Tibial nerve (tissue), 4 donors: ENCODE measurements at places on chromosomes 1 and 21. TPM values are rescaled to one million over a fixed set of nuclear protein-coding genes. Genes with fewer than 3 reads are reported as not detected.
A peak's percentile ranks its signal among the peaks of the same experiment; 100 is the strongest.

DNA sequence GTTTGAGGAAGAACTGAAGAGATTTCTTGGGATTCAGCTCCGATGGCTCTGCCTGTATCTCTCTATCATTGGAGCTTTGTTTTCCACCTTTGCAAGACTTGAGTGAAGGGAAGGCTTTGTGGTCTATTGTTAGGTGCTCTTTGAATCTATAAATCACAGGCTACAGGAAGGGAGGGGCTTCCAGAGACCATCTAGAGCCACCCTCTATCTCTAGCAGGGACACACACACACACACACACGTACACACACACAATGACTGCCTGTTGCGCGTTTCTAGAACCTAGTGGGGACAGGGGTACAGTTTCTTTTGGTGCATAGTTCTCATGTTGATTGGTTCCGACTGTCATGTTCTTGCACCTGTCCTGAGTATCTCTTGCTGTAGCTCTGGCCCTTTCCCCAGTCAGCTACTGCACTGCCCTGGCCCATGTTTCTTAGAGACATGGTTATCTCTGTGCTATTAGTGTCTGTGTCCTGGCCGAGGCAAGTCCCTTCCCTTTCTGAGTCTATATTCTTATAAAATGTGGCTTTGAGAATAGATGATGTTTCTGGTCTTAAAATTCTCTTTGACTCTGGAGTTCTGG lies 60.7 kb downstream of the MAN1C1 start:
- no peaks in the 10 kb centered on the region for H3K27me3 ChIP-seq
- no peak overlapping the region for H3K4me3 ChIP-seq
- H3K4me1 ChIP-seq, result no peaks in the 10 kb centered on the region
- no peak for DNase-seq
- H3K36me3 ChIP-seq, result no peaks in the 10 kb centered on the region

- H3K36me3 ChIP-seq, result no peaks in the 10 kb centered on the region
- no peaks in the 10 kb centered on the region for H3K27me3 ChIP-seq
- DNase-seq, result no peak
- no peaks in the 10 kb centered on the region for H3K4me1 ChIP-seq
Observed at GRCh38 chr1:218775501-218776021, 398.1 kb upstream of the LYPLAL1 start.

DNA sequence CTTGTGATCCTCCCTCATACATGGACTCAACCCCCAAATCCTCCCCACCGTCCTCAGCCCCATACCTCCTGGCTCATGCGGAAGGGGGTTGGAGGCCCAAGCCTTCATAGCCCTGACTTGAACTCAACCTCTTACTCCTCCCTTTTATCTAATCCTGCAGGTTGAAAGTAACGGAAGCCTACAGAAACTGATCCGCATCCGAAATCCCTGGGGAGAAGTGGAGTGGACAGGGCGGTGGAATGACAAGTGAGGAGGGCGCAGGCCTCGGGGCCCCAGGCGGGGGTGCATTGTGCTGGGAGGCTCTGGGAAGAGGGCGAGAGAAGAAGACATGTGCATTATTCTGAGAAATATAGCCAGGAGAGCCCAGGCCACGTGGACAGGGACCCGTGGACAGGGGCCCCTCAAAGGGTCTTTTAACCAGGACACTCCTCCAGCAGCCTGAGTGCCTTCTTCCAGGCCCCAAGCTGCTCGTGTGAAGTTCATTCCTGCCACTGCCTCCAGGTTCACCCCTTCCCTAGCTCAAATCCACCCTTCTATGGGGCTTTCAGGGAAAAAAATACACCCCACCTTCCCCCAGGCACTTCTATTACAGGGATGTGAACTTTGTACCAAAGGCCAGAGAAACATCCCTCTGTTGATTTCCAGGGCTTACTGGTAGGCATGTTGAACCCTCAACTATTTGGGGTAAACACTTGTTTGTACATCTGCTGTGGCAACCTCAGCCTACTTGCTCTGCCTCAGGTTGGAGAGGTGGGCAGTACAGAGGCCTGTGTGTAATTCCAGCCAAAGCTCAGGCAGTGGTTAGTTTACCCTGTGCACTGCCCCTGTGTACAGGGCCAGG lies 38.6 kb downstream of the CAPN2 start:
- no peak overlapping the region for H3K4me3 ChIP-seq
- no peak for DNase-seq
- peaks cover 8% of the 10 kb centered on the region for H3K4me1 ChIP-seq
- no peak overlapping the region for H3K27ac ChIP-seq
- peaks cover 79% of the 10 kb centered on the region for H3K36me3 ChIP-seq
- no peaks in the 10 kb centered on the region for H3K27me3 ChIP-seq

DNA sequence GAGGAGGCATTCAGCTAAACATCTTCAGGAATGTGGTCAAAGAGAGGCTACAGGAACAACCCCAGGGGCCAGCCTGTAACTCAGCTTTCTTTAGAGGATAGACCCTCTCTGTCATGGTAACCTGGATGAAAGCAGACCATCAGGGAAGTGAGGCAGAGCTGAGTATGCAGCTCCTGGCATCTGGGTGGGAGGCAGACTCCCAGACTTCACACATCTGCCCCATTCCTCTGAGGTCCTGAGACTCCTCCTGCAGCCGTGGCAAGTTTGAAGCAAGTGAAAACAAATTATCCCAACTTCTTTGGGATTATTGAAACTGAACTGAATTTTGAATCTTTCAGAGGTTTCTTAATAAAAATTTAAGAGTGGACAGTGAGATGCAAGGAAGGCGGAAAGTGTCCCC lies 126.1 kb upstream of the KIAA0040 start:
- peak overlapping the region; percentile 23 for H3K27ac ChIP-seq
- no peak overlapping the region for H3K4me3 ChIP-seq
- no peaks in the 10 kb centered on the region for H3K36me3 ChIP-seq

GRCh38 chr1:203173566-203173965 lies 2.1 kb downstream of the MYBPH start:
- H3K27ac ChIP-seq, result no peak overlapping the region
- H3K27me3 ChIP-seq, result no peaks in the 10 kb centered on the region
- no peaks in the 10 kb centered on the region for H3K36me3 ChIP-seq
- DNase-seq, result no peak
- no peaks in the 10 kb centered on the region for H3K4me1 ChIP-seq
- H3K4me3 ChIP-seq, result no peak overlapping the region

- H3K27me3 ChIP-seq, result no peaks in the 10 kb centered on the region
- no peak overlapping the region for H3K4me3 ChIP-seq
- no peak for DNase-seq
- H3K27ac ChIP-seq, result no peak overlapping the region
- no peaks in the 10 kb centered on the region for H3K4me1 ChIP-seq
- H3K36me3 ChIP-seq, result no peaks in the 10 kb centered on the region
Observed at GRCh38 chr1:40248412-40248811, 675 bp downstream of the TMCO2 start.

- no peaks in the 10 kb centered on the region for H3K36me3 ChIP-seq
- no peak overlapping the region for H3K4me3 ChIP-seq
- no peak overlapping the region for H3K27ac ChIP-seq
- H3K4me1 ChIP-seq, result no peaks in the 10 kb centered on the region
Observed at GRCh38 chr1:101902199-101902598, 94.5 kb downstream of the OLFM3 start.

DNA sequence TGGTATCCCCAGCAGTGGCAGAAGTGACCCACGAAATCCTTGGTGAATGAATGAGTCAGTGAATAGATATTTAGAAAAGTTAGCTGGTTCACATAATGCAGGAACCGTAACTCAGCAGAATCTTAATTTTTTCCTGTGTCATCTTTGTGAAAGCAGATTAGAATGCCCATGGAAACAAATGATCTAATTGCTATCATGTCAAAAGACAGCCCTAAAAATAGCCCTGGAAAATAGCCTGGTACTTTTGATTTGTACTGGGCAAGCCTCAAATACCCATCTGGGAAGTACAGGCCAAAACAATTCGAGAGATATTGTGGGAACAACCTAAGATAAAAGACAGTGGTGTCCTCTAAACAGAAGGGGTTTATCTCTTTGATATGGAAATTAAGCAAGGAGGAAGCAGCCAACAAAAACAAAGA lies 21.1 kb downstream of the FYB2 start:
- no peaks in the 10 kb centered on the region for H3K4me1 ChIP-seq
- H3K36me3 ChIP-seq, result no peaks in the 10 kb centered on the region
- H3K27ac ChIP-seq, result no peak overlapping the region
- DNase-seq, result no peak
- H3K27me3 ChIP-seq, result no peaks in the 10 kb centered on the region

DNA sequence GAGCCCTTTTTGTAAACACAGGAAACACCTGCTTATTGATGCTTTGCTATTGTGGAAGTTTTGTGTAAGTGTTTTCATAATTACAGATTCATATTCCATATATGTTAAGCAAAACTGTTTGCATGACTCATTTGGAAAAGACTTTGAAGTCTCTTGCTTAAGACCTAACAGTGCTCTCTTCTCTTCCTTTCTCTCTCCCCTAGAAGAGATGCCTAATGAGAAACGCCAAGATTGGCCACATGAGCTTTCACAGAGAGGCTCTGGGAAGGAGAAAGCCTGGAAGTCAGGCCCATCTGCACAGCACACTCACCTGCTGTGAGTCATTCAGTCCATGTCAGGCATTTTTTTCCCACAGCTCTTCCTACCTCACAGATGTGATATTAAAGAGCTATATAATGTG lies 101.6 kb upstream of the PALMD start:
- DNase-seq, result no peak
- no peak overlapping the region for H3K27ac ChIP-seq
- no peak overlapping the region for H3K4me3 ChIP-seq
- no peaks in the 10 kb centered on the region for H3K27me3 ChIP-seq
- H3K4me1 ChIP-seq, result no peaks in the 10 kb centered on the region
- H3K36me3 ChIP-seq, result no peaks in the 10 kb centered on the region

- no peak overlapping the region for H3K4me3 ChIP-seq
- no peaks in the 10 kb centered on the region for H3K27me3 ChIP-seq
Observed at GRCh38 chr21:36550761-36551160, 70.8 kb upstream of the CLDN14 start.

- H3K4me1 ChIP-seq, result no peaks in the 10 kb centered on the region
- no peak overlapping the region for H3K4me3 ChIP-seq
- no peak overlapping the region for H3K27ac ChIP-seq
- H3K36me3 ChIP-seq, result no peaks in the 10 kb centered on the region
- peak; percentile 47 for DNase-seq
Observed at GRCh38 chr1:21368515-21369289, 71.2 kb upstream of the NBPF3 start.

DNA sequence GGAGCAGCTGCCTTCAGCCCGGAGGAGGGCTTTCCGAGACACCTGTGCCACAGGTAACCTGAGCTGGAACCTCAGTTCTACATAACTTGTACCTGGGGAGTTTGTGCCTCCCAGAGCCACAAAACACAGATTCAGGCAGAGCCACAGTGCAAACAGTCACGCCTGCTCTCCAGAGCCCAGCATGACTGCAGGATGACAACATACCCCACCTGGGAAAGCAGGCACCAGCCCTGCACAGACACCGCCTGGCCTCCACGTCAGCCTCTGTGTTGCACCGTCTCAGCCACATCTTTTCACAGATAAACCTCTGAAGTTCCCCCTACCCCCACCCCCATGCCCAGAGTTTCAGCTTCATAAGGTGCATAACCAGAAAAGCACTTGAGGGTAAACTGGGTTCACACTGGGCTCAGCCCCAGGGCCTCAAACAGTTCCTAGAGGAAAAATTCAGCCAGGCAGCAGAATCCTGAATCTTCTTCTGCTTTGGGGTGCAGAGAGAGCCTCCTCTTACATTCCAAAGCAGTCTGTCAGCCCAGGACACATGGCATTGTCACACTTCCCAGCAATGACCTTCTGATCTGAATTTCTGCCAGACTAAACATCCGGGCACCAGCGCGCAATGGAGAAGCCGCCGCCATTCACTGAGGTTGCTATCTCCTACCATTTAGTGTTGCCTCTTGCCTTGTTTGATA lies 229.5 kb downstream of the TOMM20 start:
- no peak overlapping the region for H3K4me3 ChIP-seq
- H3K27ac ChIP-seq, result no peak overlapping the region
- DNase-seq, result no peak
- no peaks in the 10 kb centered on the region for H3K4me1 ChIP-seq

- H3K27me3 ChIP-seq, result peaks cover 41% of the 10 kb centered on the region
- H3K4me1 ChIP-seq, result peaks cover 3% of the 10 kb centered on the region
- H3K4me3 ChIP-seq, result no peak overlapping the region
- no peak for DNase-seq
Observed at GRCh38 chr1:7885513-7886404, 32.9 kb upstream of the UTS2 start.

DNA sequence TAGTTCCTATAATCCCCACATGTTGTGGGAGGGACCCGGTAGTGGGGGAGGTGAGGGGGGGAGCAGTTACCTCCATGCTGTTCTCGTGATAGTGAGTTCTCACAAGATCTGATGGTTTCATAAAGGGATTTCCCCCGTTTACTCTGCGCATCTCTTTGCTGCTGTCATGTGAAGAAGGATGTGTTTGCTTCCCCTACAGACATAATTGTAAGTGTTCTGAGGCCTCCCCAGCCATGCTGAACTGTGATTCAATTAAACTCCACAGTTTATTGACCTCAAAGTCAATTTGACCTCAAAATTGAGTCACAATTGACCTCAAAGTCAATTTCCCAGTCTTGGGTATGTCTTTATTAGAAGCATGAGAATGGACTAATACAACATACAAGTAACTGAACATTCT lies 19.7 kb downstream of the DPH5 start:
- no peaks in the 10 kb centered on the region for H3K36me3 ChIP-seq
- DNase-seq, result no peak
- no peaks in the 10 kb centered on the region for H3K4me1 ChIP-seq
- no peak overlapping the region for H3K4me3 ChIP-seq

- H3K4me1 ChIP-seq, result no peaks in the 10 kb centered on the region
- no peaks in the 10 kb centered on the region for H3K27me3 ChIP-seq
Observed at GRCh38 chr1:186781730-186782129, 47.0 kb upstream of the PLA2G4A start.

DNA sequence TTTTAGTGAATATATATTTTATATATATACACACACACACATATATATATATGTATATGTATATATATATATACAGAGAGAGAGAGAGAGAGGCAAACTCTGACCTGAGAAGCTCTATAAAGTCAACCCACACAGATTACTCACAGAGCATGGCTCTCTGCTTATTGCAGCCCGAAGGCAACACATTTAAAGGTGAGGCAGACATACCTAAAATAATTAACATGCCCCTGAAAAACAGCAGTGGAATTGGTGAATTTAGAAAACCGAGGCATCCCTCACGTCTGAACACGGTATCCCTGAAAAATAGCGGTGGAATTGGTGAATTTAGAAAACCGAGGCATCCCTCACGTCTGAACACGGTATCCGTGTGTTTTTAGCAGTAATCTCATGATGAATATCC lies 228.2 kb downstream of the KIF26B start:
- no peaks in the 10 kb centered on the region for H3K27me3 ChIP-seq
- no peaks in the 10 kb centered on the region for H3K36me3 ChIP-seq
- no peak overlapping the region for H3K27ac ChIP-seq
- H3K4me1 ChIP-seq, result no peaks in the 10 kb centered on the region
- DNase-seq, result no peak

GRCh38 chr1:223765719-223766340 lies 53.5 kb downstream of the CAPN2 start:
- H3K27ac ChIP-seq, result no peak overlapping the region
- DNase-seq, result no peak
- H3K27me3 ChIP-seq, result no peaks in the 10 kb centered on the region
- H3K36me3 ChIP-seq, result peaks cover 2% of the 10 kb centered on the region
- no peak overlapping the region for H3K4me3 ChIP-seq

Gene CALML6
- not detected for total RNA-seq

Gene ANGPTL1
- 40.8 TPM for total RNA-seq

Gene CDCA8
- total RNA-seq, result 0.98 TPM

Gene FMO3
- 2.3 TPM for total RNA-seq

Gene TP73
- total RNA-seq, result not detected

Gene PLPPR4
- 3.9 TPM for total RNA-seq
